SW480 (cell line): ENCODE measurements at places on chromosomes 3 and 15.

DNA sequence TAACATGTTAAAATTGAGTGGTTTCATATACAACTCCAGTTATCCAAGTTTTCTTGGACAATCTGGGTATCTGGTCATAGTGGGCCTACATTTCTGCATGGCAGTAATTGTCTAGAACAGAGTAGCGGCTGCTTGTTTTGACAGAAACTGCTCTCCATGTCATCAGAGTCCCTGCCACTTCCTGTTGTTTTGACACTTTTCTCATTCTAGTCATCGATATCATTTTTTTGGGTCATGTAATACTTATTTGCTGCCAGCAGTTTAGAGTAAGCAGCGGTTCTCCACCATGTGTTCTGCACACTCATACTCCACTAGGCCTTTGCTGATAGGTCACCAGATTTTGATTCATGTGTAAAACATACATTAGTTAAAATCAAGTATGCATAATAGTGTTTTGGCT lies 81.5 kb downstream of the SLC25A26 start:
- DNase-seq = no peak

DNA sequence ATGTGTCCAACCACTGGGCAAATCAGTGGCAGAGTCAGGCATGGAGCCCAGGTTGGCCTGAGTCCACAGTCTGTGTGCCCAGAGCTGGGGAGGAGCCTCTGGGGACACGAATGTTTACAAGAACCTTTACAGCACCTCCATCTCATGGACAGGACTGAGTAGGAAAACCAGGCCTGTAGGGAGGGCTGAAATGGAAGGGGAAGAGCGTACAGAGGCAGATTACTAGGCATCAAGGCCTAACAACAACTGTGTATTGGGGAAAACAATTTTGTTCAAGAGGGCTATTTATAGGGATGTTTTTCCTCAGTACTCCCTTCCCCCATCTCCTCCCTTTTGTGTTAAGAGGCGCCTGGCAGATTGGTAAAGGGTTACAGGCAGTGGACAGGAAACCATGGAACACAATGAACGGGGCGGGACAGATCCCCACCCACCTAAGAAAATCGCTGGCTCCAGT lies 15.1 kb upstream of the ARHGAP31 start:
- DNase-seq = no peak

- DNase-seq = no peak
Observed at GRCh38 chr3:54874816-54875556, 52.9 kb downstream of the LRTM1 start.

- no peak for DNase-seq
Observed at GRCh38 chr3:123330441-123330991, 118.4 kb downstream of the ADCY5 start.

GRCh38 chr3:16423947-16424673 lies 89.4 kb downstream of the RFTN1 start:
- no peak for DNase-seq

DNA sequence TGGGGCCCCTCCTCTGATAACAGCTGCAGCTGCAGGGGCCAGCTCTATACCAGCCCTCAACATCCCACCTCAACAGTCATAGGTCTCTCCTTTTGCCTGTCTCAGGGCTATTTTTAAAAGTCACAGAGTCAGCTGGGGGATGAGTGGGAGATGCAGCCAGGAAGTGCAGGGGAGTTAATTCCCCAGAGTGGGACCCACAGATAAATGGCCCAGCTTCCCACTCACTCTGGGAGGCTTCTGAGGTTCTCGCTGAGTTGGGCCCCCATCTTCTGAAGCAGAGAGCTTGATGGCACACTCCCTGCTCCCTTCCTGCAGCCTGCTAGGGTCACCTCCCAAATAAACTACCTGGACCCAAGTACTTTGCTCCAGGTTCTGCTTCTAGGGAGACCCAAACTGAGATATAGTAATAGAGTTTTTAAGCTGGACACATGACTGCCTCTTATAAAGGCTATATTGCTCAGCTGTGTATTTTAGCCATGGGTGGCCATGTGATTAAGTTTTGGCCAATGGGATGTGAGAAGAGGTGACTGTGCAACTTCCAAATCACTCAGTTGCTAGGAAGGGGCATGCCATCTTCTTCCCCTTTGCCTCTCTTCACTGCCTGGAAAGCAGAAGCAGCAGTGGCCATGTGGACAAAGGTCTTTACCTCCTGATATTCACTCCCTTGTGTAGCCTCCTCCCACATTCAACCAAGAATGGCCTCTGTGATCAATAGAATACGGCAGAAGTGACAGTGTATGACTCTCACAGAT lies 15.5 kb upstream of the VIPR1 start:
- no peak for DNase-seq

GRCh38 chr15:41919954-41920538 lies 26.2 kb upstream of the SPTBN5 start:
- DNase-seq = no peak

GRCh38 chr15:85482894-85483293 lies 102.5 kb downstream of the AKAP13 start:
- DNase-seq = no peak

DNA sequence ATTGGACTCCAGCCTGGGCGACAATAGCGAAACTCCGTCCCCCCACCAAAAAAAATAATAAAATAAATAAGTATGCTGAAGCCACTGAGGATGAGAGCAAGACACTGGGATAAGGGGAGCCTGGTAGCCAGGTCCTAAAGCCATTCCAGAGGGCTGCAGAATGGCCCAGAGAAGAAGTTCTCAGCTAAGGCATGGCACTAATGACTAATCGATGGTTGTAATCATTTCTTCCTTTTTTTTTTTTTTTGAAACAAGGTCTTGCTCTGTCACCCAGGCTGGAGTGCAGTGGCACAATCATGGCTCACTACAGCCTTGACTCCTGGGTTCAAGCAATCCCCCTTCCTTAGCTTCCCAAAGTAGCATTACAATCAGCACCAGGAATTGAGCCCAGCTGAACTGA lies 25.6 kb upstream of the ZNF774 start:
- DNase-seq = no peak

DNA sequence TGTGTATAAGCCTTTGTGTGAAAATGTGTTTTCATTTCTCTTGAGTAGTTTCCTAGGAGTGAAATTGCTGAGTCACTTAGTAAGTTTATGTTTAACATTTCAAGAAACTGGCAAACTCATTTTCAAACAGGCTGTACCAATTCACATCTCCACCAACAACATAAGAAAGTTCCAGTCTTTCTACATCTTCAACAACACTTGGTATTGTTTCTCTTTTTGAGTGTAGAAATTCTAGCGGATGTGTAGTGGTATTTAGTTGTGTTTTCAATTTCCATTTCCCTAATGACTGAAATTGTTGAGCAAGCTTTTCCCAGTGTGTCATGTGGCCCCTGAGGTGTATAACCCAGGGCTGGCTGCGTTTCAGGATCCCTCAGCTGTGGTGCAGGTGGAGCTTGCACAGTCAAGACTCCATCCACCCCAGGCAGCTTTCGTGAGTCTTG lies 258.5 kb downstream of the PDCD6IP start:
- DNase-seq = no peak

GRCh38 chr3:95901948-95902347 lies 912.4 kb upstream of the EPHA6 start:
- DNase-seq = no peak

GRCh38 chr15:101159936-101160815 lies 91.7 kb downstream of the CHSY1 start:
- DNase-seq = no peak

DNA sequence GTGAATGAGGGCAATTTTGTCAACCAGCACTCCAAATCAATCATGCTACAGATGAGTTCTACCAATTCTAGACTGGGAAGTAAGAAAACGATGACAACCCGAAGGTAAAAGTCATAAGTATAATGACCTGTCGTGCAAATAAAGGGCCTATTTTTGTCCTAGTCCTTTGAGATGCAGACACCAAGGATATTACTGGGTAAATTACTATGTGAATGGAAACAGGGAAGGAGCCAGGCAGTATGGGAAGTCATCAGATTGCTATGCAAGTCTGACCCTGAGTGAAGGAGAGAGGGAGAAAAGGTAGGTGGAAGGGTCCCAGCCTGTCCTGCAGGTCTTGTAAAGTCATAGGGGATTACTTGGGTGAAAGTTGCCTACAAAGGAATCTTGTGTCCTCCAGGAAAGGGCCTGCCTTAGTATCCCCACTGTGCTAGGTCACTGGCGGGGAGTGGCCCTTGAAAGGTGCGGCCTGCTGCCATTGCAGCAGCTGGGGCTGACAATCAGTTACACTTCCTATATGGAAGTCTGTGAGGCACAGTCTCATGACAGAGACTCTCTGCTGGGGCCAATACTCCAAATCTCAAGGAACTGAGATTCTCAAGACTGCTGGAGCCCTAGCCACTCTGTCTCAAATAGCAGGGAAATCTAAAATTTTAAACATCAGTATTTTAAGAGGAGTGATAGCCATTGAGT lies 149.9 kb upstream of the SLC2A2 start:
- no peak for DNase-seq

GRCh38 chr3:27638594-27638993 lies 83.5 kb downstream of the EOMES start:
- no peak for DNase-seq

- no peak for DNase-seq
Observed at GRCh38 chr15:28271697-28272260, 50.2 kb downstream of the HERC2 start.

DNA sequence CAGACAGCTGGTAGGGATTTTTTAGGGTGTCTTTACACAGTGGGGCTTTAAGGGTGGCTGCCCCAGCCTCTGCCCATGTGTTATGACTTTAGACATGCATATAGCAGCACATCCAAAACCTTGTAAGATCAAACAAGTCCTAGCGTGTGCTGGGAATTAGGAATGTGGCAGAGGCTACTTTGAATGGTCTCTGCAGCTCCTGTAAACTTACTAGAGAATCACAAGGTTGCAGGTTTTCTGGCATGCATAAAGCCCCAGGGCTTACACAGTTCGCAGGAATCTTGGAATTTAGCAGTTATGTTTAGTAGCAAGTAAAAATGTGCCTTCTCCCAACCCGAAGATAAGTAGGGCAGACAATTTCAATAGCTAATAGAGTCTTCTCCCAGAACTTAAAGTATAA lies 46.9 kb upstream of the COL6A6 start:
- DNase-seq = no peak

DNA sequence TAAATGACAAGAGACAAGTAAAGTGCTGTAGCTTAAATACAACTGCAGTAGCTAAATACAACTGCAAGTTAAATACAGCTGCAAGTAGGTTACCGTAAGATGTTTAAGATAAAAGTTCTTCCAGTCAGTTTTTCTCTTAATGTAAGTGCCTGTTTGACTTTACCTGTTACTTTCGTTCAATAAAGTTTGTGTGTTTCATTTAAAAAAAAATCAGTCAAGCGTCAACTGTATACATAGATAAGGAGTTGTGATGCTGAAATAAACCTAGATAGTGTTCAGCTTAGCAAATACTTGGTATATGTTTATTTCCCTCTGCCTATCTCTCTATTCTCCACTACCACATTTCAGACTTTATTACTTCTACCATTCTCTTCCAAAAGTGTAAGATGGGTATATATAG lies 221.2 kb downstream of the NR2F2 start:
- no peak for DNase-seq
